ENCODE measurements at places on chromosomes 7 and 10.
A peak's percentile ranks its signal among the peaks of the same experiment; 100 is the strongest.

DNA sequence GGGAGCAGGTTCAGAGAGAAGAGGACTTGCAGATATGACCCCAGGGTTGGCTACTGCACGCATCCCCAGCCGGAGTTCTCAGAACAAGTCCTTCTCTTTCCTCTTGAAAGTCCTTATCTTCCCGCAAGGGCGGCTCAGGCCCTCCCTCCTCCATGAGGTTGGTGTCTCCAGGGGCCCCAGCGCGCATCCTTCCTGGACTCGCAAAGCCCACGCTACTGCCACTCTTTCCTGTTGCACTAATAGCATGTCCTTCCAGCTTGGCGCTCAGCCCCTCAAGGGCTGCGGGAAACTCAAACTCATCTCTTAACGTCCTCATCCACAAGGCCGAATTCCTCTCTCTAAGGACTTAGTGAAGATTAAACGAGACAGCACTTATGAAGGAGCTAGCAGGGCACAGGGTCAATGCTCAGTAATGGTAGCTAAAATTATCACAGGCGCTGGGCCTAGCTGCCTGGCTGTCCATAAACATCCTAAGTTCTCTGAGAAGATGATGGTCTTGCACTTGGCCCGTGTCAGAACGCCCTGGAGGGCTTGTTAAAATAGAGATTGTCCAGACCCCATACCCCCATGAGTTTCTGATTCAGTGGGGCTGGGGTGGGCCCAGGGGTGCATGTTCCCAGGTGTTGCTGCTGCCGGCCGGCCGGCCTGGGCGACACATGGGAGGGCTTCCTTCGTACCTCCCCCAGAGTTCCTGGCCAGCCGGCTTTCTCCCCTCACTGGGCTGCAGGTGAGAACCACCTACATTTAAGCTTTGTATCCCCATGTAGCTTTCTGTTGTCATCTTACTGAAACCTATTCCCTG lies 261.4 kb downstream of the COBL start:
- DNase-seq: no peak

GRCh38 chr10:37680716-37681616 lies 176.4 kb downstream of the ZNF248 start:
- no peak for DNase-seq

DNA sequence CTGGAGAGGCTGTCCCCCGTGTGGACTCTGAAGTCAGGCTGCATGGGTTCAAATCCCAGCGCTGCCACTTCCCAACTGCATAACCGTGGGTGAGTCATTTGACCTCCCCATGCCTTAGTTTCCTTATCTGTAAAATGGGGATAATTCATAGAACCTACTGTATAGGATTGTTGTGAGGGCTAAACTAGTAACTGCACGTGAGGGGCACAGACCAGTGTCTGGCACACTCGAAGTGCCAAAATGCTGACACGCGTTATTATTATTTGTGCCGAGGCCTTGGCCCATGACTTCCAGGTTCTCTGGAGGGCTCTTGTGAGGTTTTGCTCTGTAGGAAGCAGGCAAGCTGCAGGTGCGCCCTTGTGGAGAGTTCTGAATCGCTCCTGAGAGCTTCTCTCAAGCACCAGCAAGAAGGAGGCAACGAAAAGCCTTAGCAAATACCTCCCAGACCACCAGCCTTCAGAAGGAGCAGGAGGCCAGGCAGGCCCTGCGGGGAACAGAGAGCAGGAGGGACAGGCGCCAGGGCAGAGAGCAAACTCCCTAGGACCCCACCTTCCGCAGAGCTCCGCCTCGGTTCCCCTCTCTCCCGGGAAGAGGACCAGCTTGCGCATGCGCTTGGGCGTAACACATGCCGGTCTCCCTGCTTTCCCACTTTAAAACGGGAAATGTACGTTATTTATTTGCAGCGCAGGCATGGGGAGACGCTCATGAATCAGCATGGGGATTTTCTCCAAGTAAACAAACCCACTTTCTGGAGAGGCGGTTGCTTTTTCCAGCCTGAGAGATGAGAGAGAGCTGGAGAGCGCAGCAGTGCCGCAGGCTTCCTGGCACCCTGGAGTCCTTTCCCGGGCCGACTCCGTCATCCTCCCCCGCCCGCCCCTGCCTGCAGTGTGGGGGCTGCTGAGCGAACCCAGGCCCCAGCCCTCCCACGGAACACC lies 39.6 kb downstream of the SORCS3 start:
- DNase-seq: peak; percentile 34

DNA sequence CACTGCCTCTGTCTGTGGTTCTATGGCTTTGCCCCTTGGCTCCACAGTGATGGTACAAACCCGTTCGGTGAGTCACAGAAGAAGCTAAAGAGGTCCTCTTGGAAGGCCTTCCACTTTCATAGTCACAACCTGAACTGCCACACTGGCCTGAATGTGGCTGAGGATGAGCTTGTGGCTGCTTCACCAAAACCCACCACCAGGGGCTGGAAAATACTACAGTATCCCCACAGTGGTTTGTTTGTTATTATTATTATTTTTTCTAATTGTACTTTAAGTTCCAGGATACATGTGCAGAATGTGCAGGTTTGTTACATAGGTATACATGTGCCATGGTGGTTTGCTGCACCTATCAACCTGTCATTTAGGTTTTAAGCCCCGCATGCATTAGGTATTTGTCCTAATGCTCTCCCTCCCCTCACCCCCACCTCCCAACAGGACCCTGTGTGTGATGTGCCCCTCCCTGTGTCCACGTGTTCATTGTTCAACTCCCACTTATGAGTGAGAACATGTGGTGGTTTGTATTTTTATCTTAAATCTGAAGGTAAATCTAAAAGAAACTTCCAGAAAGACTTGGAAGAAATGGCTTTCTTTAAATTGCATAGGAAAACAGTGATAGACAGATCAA lies 160.8 kb upstream of the NPSR1 start:
- DNase-seq: no peak

DNA sequence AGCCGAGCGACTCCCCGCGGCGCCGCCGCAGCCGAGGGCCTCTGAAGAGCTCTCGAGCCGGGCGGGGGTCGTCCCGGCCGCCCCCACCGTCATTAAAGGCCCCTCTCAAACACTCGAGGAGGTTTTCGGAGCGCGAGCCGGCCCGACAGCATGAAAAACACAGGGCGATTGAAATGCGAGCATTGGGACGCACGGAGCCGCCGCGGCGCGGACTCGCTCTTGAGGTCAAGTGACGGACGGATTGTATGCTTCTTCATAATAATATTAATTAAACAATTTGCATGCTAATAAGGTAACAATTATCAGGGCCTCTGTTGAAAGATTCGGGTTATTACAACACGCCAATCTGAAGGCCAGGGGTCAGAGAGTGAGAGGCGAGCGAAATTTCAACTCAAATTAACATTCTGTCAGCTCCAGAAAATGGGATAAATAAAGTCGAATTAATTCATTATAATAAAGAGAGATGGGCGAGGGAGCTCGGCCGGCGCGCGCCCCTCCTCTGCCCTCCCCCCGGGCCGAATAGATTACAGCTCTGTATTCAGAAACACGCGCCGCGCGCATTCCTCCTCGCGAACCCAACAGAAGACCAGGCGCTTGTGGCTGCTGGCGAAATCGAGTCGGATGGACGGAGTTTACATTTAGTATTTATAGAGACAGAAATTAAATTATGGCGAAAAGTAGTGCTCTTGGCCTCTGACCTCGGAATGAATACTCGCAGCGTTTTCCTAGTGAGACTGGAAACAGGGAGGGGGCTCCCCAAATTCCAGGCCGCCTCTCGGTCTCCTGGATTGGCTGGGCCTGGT lies 2.1 kb upstream of the UNCX start:
- no peak for DNase-seq

Data from femur (tissue), 1 donor.